ENCODE measurements at places on chromosomes 3 and 15.

DNA sequence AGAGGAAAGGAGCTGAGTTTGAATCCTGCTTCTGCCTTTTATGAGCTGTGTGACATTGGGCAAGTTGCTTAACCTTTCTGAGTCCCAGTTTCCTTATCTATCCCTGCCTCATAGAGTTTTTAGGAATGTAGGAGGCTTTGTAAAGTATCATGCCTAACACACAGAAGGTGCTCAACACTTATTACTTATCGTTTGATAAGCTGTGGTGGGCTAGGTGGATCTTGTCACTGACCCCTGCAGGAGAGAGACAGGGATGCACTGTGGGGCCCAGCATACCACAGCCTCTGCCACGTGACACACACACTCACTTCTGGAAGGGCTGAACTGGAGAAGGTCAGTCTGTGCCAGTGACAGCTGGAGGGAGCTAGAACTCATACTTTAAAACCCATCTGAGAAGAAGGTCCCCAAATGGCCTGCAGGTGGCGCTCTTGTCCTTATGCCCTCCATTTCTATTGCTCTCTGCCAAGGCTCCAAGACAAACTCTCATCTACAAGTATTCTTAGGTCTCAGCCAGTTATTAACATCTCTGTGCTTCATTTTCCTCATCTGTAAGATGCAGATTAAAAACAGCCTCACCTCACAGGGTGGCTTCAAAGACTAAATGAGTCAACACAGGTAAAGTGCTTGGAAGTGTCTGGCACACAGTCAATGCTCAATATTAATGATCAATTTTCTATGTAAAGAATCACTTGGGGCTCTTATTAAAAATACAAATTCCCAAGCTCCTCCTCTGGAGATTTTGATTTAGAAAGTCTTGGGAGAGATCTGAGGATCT, 57.5 kb upstream of the HACD2 start:
- peak; percentile 79 for DNase-seq

GRCh38 chr15:70817266-70817665, 36.7 kb downstream of the LARP6 start:
- no peak for DNase-seq

DNA sequence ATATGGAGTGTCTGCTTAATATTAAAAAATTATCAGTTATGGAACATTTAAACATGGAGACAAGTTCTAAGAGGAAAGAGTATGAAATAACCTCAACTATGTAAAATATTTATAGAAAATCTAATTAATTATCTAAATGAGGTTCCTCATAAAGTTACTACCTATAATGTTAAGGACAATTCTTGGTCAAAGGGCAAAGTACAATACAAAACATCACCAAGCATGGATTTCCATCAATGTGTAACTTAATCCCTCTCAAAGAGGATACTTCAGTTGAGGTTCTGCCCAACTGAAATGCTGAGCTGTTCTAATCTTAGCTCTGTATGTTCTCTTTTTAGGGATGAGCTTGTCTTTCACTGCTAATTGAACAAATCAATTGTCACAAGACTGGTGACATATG, 56.0 kb upstream of the CHRM5 start:
- no peak for DNase-seq

- DNase-seq, result no peak
These were observed 176.7 kb downstream of the DIPK2A start for GRCh38 chr3:144148356-144148755.

GRCh38 chr3:73018790-73019441, 22.3 kb downstream of the PPP4R2 start:
- no peak for DNase-seq

DNA sequence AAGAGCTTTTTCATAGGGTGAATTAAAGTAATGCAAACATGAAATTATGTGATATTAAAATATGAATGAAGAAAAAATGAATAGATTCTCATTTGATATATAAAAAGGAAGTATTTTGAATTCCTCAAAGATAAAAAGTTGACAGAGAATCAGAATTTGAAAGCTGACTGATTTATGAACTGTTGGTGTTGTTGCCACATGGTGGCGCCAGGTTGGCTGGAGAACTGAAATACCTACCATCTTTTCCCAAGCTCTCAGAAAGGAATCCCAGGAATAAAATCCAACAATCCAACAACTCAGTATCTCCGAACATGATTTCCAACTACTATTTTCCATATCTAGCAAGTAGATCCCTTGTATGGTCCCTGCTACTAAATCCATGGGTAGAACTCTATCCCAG, 3.1 kb downstream of the MYRIP start:
- no peak for DNase-seq

DNA sequence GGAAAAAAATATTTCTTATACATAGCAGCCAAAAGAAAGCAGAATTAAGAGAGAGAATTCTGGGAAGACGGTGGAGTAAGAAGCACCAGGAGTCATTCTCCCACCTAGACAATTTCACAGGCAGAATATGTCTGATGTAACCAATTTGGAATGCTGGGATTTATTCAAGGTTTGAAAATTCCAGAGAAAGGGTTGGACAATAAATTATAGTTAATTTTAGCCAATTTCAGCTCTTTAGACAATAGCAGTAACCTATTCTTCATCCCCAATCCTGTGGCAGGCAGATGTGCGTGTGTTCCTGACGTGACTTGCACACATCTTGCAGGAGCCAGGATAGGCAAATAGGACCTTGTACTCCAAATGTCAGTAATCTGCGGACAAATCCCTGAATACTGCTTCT, 541.0 kb upstream of the NAALADL2 start:
- no peak for DNase-seq

DNA sequence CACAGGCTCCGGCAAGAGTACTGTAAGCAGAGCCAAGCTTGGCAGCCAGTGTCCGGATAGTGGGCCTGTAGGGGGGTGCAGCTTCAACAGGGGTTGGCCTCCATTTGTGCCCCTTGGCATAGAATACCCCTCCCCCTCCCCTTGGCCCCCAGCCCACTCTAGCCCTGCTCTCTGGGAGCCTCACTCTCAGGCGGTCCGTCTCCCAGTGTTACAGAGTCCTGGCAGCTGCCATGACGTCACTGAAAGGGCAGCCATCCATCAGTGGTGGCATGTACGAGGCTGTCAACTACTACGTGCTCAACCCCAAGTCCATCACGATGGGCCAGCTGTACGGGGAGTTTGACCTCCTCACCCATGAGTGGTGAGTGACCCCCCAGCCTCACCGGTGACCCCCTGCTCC, 50.4 kb downstream of the DNAH1 start:
- no peak for DNase-seq

GRCh38 chr15:39685999-39686613, 96.5 kb downstream of the FSIP1 start:
- DNase-seq, result peak; percentile 28

GRCh38 chr3:12944849-12945248, 103.5 kb upstream of the RPL32 start:
- no peak for DNase-seq

DNA sequence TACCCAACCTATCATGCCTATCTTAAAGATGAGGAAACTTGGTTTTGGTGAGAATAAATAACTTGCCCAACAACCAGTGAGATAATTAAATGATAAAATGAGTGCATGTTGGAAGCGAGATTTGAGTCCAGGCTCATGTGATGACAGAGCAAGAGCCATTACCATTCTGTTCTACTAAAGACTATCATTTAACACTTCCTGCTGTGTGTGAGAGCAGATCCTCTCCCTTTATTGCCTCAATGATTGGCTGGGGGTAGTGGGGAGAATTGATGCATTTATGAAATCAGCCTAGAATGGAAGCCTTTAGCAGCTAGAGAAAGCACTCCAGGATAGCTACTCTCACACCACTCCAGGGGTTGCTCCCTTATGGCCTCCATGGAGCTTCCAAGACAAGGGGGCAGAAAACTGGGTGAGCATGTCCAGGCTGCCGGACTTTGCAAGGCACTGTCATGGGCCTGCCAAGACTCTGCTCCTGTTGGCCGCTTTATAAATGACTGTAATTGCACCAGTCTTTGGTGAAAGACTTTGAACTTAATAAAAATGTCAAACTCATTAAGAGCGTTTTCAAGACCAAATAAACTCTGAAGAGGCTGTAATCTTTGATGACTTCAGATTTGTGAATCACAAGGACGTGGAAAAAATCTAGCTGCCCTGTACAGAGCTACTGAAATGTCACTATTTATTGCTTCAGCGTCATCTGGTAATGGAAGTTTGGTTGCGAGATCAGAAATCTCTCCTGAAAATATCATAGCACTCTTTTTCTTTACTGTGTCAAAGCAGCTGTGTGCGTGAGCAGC, 209.1 kb upstream of the NR2E3 start:
- no peak for DNase-seq

- peak; percentile 36 for DNase-seq
These were observed 19.3 kb downstream of the ALCAM start for GRCh38 chr3:105385819-105386508.

DNA sequence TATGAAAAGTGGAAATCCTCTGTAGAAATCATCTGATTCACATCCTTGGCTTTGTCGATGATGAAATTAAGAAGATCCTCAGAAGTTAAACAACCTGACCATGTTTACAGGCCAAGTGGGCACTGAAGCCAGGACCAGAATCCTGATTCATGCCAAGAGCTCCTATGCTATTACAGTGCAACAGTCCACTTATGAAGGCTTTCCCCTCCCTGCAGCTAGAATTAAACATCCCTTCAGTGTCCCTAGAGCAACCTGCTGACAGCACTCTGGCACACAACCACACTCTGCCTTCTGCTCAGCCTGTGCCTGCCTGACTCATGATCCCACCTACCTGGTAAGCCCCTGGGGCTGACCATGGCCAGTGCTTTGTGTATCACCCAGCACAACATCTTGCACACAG, 33.8 kb downstream of the TXNRD3 start:
- DNase-seq, result peak; percentile 38

DNA sequence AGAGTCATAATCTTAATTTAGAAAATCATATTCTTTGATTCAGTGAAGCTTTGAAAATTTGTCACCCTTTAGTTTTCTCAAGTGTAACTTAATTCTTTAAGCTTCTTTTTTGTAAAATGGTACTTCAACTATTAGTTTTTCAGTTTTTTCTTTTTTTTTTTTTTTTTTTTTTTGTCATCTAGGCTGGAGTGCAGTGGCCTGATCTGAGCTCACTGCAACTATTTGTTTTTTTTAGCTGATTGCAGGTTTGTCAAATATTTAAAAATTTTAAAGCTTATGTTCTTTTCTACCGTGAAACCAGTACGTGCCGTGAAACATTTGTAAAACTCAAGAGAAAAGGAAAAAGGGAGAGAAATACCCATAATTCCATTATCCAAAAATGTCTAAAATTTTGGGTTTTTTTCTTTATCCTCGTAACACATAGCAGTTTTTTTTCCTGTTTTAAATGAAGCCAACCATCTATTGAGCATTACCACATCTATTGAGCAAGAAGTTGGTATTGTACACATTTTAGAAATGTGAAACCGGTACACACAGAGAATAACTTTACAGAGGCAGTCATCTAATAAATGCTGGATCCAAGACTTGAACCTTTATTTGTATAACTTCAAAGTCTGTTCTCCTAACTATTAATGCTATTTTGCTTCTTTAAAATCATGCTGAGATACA, 25.7 kb downstream of the ECT2 start:
- no peak for DNase-seq

DNA sequence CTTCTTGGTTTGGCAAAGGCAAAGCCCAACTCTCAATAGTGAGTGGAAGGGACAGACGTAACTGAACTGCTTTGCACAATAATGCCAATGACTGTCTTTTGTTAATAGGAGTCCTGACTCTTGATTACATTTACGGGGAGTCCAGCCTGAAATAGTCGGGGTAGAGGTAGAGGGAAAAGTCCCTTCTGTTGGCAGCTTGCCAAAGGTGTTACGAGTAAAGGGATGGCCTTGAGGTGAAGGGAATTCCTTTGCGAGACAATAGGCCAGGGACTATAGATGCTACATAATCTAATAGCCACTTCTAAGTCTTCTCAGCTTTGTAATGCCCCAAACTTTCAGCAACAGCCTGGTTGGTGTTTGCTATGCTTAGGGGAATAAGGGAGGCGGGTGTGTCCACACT, 2.2 kb upstream of the SENP2 start:
- no peak for DNase-seq

Measured in inflammatory macrophage (primary cell).